Amniotic stem cell (primary cell): ENCODE measurements at places on chromosomes 6 and 20.

DNA sequence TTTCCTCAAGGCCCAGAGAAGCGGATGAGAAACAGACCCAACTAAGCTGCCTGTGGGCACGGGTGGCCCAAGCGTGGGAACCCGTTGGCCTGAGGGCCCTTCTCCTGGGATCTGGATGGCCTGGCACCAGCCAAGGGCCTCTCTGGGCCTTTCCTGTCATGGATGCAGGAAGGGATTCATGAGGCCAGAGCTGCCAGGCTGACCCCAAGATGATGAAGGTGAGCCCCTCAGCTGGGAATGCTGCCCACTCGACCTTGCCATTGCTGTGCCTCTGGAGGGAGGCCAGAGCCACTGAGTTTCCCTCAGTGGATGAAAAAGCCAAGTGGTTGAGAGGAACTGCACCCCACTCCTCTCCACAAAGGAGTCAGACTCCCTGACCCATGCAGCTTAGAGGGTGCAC is 171.2 kb downstream of the VEGFA start:
- no peak for DNase-seq

GRCh38 chr20:63387917-63388316 is 26.8 kb upstream of the CHRNA4 start:
- DNase-seq, result no peak

GRCh38 chr6:14059791-14060436 is 57.7 kb upstream of the CD83 start:
- no peak for DNase-seq

DNA sequence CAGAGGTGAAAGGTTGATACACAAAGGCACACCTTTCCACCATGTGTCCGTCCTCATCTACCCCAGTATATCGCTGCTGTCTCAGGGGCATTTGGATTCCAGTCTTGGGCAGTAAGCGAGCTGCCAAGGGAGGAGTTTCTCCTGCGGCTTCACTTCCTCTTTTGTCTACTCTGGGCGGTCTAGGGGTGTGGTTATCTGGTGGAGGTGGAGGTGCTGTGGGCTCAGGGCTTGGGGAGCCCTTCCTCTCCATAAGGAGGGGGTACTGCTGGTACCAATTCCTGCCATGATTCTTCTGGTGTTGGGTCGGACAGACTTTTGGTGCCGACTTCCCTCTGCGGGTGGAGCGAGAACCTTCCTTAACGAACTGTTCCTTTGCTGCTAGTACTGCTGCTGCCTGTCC is 31.9 kb upstream of the FABP7 start:
- no peak for DNase-seq

GRCh38 chr6:42411406-42411805 is 40.3 kb downstream of the TRERF1 start:
- no peak for DNase-seq
